Inflammatory macrophage (primary cell): ENCODE measurements at places on chromosomes 7 and 10.

DNA sequence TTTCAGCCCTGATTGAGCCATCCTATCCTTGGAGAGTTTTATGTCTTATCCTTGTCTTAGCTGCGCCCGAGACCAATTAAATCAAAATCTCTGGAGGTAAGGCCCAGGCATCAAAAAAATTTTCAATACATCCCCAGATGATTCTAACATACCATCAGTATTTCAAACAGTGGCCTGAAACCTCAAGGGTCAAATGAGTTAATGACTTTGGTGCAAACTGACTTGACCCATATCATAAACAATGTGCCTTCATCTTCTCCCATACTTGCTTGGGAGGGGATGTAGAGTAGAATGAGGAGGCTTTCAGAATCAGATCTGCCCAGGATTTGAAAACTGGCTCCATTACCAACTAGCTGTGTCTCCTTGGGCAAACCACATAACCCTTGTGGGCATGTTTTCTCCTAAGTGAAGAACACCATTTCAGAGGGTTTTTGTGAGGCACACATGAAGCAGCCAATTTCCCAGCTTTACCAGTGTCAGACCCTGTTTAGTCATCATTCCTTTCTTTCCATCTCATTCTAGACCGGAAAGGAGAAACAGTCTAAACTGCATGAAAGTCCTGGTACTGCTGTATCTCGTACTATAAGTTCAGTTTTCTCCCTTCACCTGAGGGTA is 35.7 kb upstream of the ATXN7L1 start:
- DNase-seq, result no peak

DNA sequence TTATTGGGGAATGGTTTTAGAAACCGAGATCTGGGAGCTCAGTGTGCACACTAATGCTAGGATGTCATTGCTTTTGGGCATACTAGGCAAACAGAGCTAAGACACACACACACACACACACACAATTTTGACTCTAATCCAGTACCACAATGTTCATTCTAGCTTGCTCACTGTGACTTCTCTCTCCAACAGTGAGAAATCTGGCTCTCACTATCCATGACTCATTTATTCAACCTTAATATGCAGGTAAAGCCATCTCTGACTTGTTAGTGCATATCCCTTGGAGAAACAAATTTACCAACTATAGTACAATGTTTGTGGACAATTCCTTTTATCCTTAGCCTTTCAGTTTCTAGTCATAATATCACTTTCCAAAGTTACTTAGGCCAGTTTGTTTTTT is 5.9 kb upstream of the BMS1 start:
- DNase-seq, result no peak

DNA sequence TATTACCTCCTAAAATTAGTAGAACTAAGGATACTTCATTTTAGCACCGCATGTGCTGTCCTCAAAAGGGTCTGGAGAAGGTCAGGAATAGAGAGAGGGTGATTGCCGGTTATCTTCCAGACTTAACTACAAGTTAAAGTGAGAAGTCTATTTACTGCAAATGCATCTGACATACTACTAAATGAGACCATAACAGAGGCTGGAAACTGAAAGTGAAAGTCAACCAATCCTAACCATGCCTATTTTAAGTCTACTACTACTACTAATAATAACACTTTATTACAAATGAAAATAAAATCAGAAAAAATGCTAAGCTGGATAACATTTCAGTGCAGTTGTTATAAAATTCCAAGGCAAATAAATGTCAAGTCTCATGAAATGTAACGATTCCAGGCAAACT is 244.7 kb downstream of the KIF20B start:
- no peak for DNase-seq

DNA sequence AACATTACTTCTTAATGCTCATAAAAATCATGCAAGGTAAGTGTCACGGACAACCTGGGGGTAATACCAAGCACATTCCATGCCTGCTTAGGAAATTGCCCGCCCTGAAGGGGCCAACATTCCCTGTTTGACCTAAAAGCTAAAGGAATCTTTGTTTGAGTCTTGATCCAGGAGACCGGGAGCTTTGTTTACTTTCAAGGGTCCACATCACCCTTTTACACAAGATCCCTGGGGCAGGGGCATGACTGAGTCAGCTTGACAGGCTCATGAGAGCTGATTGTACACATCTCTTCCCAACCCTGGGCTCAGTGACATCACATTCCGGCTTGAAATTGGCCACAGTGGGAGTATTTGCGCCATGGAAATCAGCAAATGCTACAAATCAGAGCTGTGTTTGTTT is 248.1 kb upstream of the HABP2 start:
- DNase-seq, result no peak

GRCh38 chr10:87837445-87837844 is 19.4 kb upstream of the ATAD1 start:
- DNase-seq, result peak; percentile 32

DNA sequence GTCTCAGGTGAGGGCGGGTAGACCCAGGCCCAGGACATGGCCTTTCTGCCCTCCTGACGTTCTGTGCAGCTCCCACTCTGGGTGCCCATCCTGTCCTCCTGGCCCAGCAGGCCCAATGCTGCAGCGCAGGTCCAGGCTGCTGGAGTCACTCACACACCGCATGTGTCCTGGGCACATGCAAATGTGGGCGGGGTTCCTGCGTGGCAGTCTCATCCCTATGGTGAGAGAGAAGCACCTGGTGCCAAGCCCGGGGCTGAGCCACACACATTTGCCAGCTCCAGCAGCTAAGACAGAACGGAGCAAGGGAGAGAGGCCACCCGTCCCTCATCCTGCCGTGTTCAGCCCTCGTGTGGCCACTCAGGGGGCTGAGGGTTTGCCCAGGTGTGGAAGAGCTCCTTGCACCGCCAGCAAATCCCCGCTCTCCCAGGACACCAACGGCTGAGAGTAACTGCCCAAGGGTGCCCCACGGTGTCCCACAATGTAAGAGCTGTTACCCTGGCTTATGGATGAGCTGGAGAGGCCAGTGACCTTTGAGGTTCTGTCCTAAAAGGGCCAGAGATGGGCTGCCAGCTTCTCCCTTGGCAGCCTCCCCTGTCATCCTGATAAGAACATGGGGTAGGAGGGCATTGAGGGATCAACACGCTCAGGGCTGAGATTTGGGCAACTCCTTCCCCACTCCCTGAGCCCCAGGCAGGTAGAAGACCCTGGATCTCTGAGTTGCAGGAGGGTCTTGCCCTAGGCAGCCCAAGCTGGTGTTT is 4.4 kb downstream of the FUOM start:
- DNase-seq, result no peak

DNA sequence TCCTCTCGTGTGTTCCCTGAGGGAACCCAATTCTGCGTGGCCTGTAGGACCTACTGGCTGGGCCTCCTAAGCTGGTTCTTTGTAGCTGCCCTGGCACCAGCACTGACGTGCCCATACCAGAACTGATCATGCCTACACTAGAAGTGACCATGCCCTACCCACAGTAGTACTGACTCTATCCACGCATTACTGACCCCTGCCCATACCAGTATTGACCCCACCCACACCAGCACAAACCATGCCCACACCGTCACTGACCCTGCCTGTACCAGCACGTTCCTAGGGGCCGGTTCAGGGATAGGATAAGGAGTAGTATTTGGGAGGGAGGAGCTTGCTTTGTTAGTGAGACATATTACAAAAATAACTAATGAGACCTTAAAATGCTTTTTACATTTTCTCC is 88.0 kb downstream of the DOCK1 start:
- DNase-seq, result no peak

GRCh38 chr10:90992462-90992861 is 71.6 kb upstream of the ANKRD1 start:
- DNase-seq, result no peak

- DNase-seq, result no peak
Measured at GRCh38 chr10:103717341-103718246, 137.8 kb downstream of the SH3PXD2A start.

DNA sequence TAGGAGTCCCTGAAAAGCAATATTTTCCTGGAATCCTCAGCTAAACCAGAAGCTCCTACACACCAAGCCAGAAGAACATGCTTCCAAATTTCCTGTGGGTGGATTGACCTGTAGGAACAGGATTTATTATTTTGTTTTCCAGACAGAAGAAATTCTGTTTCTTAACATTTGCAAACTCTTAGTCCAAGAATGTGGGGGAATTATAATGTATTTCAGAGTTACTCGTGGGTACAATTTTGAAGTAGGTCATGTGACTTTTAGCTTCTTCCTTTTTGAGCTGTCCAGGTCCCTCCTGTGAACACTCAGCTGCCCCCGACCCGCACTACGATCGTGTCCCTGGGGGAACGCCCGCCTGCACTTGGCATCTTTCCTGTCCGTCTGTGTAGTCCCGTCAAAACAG is 27.7 kb upstream of the VIPR2 start:
- no peak for DNase-seq

DNA sequence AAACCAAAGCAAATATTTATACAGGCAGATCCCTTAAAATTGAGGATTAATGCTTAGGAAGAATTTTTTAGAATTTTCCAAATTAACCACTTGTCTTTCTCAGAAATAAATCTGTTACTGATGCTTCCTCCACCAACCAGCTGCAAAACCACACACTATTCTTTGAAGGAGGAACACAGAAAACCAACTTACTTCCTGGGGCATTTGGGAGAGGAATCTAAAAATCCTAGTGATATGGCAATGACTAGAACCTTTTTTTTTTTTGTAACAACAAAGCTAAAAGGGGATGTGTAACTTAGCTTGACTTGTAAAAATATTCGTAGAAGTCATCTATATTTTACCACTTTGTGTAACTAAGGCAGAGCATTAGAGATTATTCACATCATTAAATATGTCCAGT is 5.1 kb upstream of the TM9SF3 start:
- DNase-seq, result no peak

GRCh38 chr10:61910226-61910805 is 8.8 kb downstream of the ARID5B start:
- DNase-seq, result no peak

DNA sequence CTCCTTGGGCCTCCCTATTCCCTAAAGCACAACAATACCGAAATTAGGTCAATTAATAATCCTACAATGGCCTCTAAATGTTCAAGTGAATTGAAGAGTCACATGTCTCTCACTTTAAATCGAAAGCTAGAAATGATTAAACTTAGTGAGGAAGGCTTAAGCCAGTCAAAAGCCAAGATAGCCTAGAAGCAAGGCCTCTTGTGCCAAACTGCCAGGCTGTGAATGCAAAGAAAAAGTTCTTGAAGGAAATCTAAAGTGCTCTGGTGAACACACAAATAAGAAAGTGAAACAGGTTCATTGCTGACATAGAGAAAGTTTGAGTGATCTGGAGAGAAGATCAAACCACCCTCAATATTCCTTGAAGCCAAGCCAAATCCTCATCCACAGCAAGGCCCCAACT is 57.2 kb downstream of the SLC29A4 start:
- DNase-seq, result no peak

DNA sequence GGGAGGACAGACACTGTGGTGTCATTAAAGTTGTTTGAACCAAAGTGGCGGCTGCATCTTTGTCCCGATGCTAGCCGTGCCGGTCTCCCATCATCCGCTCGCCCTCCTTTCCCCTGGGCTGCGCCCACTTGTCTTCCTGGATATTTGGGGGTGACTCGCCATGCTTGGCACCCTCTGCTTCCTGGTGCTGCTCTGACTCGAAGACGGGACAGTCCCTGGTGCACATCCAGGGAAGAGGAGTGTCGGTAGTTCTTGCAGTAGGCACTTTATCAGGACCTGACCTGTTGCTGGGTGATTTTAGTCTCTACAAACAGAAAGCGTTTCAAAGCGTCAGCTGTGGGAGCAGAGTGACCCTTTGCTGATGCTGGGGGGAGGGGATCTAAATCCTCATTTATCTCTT is 68.3 kb upstream of the DNAJB6 start:
- no peak for DNase-seq

DNA sequence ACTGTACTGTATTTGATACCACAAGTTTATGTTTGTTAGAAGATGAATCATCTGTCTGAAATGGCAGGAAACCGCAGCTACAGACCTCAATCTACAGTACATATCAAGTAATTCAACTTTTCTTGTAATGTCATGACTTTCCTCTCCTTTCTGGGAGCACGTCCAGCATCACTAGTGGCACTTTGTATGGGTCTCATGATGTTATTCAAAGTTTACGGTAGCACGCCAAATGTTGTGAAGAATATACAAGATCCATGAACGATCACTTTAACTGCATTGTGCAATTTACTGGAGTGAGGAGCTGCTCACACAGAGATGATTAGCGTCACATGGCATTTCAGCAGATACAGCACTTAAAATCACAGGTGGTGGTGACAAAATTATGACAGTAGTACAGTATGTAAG is 257.8 kb upstream of the GNAI1 start:
- no peak for DNase-seq

- no peak for DNase-seq
Measured at GRCh38 chr7:118572604-118573003, 348.1 kb downstream of the ANKRD7 start.

DNA sequence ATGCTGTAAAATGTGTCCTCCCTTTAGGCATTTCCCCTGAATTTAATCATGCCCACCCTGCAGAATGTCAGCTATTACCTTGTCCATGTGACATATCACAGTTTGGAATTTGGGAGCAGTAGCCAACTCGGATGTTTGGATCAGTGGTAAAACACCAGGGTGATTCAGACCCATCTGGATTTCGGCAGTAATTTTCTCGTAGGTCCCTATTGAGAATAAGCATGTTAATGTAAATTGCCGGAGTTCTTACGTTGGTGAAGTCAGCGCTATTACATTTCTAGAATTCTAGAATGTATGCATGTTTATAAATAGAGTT is 44.1 kb downstream of the HGF start:
- DNase-seq, result no peak

DNA sequence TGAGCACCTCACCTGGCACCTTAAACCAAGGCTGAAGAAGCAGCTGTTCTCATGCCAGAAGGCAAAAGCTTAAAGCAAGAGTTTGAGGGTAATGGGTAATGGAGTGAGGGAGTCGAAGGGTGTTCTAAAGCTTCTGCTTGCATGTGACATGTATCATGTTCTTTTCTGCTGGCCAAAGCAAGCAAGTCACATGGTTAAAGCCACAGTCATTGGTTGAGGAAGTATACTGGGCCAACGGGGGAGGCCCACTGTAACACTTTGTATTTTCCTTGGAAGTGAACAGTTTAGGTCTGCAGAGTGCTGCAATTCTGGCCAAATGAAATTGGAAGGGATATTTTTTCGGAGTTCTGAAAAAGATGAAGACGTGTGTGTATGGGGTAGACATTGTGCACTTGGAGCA is 75.7 kb downstream of the REEP3 start:
- DNase-seq, result peak; percentile 40

DNA sequence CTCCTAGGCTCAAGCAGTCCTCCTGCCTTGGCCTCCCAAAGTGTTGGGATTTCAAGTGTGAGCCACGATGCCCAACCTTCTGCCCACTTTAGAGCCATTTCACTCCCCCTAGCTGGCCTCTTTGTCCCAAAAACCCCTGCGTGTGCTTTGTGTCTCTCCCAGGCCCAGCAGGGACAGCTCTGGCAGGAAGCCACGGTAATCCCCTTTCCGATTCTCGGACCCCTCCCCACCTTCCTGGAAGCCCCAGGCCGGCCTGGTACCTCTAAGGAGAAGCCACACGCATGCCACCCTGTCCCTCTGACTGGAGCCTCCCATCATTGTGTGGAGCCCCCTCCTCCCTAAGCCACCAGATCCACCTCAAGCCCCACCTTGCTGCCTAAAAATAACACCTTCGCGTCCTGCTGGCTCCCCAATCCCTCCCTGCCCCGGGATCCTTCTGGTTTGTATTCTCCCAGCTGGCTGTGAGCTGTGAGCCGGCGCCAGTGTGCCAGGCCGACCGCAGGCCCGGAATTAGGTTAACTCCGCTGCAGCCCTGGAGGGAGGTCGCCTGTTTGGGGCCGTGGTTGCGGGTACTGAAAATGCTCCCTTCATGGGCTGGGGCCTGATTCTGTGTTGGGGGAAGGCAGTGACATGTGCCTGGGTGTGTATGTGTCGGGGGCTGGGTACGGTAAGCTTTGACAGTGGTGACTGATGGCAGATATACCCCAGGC is 16.4 kb upstream of the SRRM3 start:
- DNase-seq, result no peak

GRCh38 chr10:91893051-91893450 is 16.2 kb downstream of the FGFBP3 start:
- peak; percentile 13 for DNase-seq
